Activated CD4-positive, alpha-beta T cell treated with anti-CD3 and anti-CD28 coated beads, Interleukin-10, Interleukin-2, amounts not matched to agents 100 ng/mL and 50 ng/mL, durations not matched to agents 16 hours and 8 hours (primary cell): ENCODE measurements at places on chromosomes 2 and 18.

DNA sequence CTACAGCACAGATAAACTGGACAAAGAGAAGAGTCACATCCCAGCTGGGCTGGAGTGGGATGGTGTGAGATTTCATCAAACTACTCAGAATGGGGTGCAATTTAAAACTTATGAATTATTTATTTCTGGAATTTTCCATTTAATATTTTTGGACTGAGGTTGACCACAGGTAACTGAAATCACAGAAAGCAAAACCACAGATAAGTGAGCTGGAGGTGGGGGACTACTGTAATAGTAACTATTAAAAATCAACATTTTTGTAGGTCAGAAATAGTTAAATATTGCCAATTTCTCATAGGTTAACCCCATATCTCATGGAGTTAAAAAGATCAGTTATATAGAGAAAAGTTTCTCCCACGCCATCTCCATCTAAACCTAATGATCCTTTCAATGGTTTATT, 88.1 kb downstream of the SPOPL start:
- DNase-seq, result no peak

DNA sequence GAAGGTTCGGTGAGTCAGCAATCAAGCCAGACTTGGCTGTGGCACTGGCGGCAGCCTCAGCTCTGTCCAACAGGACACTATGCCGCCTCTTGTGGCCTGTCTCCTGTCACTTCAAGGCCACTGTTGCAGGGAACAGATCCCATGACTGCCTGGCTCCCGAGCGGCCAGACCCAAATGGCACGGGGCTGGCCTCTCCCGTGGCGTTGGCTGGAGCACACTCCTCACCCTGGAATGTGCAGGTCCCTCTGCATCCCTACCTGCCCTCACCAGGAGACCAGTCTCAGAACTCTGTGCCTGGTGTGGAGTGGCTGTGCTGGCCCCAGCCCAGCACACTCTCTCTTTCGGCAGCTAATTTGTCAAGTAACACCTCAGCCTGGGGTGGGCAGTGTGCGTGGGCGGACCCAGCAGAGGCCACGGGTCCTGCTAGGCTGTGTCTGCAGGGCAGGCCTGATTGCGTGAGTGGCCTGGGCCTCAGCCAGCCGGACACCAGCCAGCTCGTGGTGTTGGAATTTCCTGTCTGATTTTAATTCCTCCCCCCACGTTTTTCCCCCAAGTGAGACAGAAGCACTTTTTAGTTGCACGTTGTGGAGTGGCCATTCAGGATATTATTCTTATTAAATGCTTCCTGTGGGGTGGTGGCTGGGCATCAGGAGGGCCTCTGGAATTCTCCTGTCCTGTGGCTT, 179.3 kb downstream of the GLI2 start:
- no peak for DNase-seq

- DNase-seq, result no peak
These were observed 25.5 kb downstream of the TTR start for GRCh38 chr18:31617031-31617717.

DNA sequence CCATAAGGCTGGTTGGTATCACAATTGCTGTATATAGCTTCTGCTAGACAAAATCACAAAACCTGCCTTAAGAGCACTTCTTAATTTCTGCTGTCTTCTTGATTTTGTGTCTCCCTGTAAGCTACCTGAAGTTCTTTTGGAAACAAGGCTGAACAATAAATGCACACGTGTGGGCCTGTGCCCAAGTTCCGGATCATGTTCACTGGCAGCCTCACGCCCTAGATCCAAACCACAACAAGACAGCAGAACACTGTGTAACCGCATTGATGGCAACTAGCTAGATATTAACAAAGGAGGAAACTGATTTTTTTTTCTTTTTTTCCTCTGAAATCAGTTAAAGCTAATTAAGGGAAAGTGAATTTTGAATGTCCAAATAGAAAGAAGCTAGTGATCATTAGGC, 81.5 kb upstream of the LYPD6B start:
- no peak for DNase-seq

- no peak for DNase-seq
These were observed 716 bp upstream of the SLC39A10 start for GRCh38 chr2:195656161-195656858.

- no peak for DNase-seq
These were observed 166.5 kb downstream of the PTPRM start for GRCh38 chr18:7733642-7734041.

GRCh38 chr2:169023161-169023560, 8.0 kb downstream of the ABCB11 start:
- DNase-seq, result no peak

GRCh38 chr2:113407446-113408099, 29.9 kb upstream of the ZNG1B start:
- DNase-seq, result no peak

DNA sequence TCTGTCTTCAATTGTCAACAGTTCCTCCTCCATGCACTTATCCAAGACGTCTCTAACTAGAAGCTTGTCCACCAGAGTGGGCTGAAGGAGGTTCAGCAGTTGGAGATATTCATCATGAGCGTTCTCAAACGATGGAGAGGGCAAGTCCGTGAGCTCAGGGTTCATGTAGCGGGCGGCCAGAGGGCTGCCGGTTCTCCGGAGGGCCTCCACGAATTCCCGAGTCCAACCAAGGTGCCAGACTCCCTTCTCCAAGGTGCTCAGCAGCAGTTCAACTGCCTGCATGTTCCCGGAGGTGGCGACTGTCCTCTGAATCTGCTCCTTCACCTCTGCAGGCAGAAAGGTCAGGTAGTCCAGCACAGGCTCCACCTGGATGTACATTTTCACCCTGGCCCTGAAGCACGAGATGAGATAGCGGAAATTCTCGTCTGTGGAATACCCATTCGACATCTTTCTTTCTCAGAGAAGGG, 590 bp downstream of the IFIH1 start:
- DNase-seq, result peak; percentile 30

- no peak for DNase-seq
These were observed 799.4 kb downstream of the CNTNAP5 start for GRCh38 chr2:124824441-124824840.

- DNase-seq, result no peak
These were observed 500.2 kb downstream of the FBXO15 start for GRCh38 chr18:73647391-73647790.

- peak; percentile 44 for DNase-seq
These were observed 16.0 kb downstream of the PDCD1 start for GRCh38 chr2:241842620-241843211.

- no peak for DNase-seq
These were observed 52.6 kb downstream of the AGPS start for GRCh38 chr2:177445200-177445599.

GRCh38 chr2:238875471-238876231, 27.8 kb downstream of the TWIST2 start:
- no peak for DNase-seq

DNA sequence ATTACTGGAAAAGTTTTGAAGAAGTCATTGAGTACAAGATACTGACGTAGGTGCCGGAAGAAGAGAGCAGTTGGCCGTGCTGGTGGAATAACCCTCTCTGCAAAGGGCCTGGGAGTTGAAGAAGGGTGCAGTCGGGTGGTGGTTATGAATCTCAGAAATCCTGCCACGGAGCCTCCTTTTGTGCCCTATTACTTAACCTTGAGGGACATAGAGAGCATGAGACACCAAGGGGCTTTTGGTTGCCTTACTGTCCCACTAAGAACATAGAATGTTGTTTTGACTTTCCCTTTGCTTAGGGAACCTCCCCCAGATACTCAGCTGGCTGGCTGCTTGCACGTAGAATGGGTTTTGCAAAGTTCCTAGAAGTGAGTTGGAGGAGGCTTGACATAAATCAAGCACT, 1.3 kb upstream of the CD28 start:
- DNase-seq, result peak; percentile 74
